ENCODE measurements at places on chromosomes 5 and 9. TPM values are rescaled to one million over a fixed set of nuclear protein-coding genes. Genes with fewer than 3 reads are reported as not detected.

DNA sequence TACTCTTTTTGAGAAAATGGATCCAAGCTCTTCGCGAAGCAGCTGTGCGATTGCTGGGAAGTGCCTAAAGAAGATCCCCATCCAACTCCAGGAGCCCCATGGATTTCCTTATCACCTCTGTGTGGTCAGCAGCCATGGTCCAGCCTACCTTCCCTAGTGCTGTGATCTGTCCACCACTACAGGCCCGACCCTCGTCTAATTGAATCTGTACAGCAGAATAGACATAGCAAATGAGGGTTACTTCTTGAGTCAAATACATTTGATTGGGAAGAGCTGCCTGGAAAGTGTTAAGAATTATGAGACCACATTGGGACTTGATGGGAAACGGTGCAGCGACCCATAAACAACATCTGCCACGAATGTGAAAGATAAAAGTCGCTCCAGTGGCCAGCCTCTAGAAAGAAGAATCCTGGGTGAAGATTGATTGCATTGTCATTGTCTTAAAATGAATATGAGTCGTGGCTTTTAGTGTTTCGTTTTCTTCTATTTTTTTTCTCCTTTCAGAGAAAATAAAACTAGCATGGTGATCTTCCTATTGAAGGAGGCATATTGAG lies 118.4 kb downstream of the PAM start:
- no peak for DNase-seq

Gene NR6A1
- total RNA-seq, result 1.8 TPM

DNA sequence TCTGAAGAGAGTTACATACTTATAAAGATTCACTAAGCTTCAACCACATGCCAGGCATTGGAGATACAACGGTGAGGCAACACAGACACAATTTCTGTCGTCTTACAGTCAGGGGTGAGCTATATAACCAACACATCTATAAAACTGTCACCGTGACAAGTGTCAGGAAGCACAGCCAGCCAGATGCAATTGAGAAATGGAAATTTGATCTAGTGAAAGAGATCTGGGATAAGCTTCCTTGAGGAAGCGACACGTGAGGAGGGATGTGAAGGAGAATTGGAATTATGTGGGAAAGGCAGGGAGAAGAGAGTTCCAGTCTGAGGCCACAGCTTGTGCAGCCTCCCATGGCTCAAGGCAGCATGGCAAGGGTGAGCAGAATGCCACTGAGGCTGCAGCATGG lies 50.9 kb upstream of the ZNF354B start:
- no peak for DNase-seq

DNA sequence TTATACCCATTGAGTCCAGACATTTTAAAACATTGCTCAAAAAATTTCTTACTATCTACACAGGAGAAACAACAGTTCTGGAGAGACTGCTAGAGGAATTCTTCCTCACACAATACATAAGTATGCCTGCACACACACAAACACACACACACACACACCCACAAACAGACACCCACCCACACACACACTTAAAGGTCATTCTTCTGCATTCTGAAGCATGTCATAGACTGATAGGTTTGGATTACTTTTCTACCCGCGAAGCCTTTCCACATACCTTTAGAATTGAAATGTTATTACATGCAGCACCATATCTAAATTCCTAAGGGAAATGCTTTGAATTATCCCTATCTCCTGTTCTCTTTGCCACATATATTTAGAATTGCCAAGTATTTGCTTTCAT lies 80.2 kb downstream of the FAM174A start:
- DNase-seq, result no peak

Gene CEL
- 2.1 TPM for total RNA-seq

Gene PCDHGA8
- total RNA-seq, result 0.07 TPM

DNA sequence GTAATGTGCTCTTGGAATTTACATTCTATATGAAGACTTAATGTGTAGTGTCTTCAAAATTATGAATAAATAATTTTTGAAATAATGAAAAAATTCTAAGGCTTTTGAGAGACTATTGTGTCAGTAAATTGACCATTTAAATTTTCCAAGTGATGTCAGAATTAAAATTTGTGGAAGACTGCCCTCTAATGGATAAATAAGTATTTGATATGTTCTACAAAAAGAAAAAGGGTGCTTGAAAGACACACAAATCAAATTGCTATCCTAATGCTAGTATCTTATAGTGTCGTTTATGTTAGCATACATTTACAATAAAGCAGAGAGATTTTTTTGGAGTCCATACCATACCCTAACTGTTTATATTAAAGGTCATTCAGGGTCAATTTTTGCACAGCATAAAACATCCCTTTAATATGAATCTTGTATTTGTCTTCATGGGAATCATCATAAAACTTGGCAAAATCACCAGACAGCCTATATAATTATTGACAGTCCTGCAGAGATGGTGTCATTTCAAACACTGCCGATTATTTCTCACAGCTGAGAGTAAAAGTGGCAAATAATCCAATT lies 120.8 kb upstream of the SLC27A6 start:
- DNase-seq, result no peak

Gene CER1
- total RNA-seq, result not detected

Gene TBC1D2
- 1.5 TPM for total RNA-seq

DNA sequence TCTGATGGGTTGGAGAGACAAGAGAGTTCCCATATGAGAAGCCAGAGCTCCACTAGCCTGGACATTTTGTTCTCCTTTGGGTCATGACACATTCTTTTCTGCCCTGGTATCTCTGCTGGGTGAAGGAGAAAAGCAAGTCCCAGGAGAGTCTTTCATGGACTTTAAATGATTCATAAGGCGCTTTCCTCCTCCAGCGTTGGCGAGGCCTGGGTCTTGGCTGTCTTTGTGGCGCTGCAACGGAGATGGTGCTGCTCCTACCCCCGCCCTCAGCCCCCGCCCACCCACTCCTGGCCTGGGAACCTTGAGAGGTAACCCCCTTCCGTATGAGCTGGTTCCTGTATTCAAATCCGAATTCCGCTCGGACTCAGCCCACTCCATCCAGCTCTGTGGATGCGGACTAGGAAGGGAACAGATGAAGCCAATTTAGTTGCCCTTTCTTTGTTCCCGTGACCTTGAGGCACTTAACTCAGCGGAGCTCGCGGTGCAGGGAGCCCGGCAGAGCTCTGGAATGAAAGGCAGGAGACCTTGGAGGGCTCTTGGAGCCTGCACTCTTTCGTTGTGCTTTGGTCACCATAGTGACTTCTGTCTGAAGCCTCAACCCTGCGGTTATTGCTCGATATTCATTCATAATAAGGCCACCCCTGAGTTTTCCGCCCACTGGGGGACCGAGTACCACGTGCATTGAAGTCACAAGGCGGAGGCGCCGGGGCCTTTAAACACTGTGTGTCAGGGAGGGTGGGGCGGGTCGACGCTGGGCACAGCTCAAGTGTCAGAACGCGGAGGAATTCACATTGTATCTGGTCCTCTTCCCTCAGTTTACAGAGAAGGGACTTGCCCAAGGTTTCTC lies 14.0 kb upstream of the PWWP2A start:
- no peak for DNase-seq

DNA sequence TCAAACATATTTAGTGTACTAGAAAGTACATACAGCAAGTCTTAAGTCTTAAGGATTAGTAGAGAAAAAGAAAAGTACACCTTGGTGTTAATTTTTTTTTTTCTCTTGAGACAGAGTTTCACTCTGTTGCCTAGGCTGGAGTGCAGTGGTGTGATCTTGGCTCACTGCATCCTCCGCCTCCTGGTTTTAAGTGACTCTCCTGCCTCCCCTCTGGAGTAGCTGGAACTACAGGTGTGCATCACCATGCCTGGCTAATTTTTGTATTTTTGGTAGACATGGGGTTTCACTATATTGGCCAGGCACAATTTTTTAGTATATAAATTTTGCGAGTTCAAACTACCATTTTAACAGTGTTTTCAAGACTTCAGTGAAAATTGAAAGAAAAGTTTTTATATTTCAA lies 1941.1 kb upstream of the CDH6 start:
- no peak for DNase-seq

GRCh38 chr5:10695055-10695649 lies 65.9 kb downstream of the DAP start:
- no peak for DNase-seq

DNA sequence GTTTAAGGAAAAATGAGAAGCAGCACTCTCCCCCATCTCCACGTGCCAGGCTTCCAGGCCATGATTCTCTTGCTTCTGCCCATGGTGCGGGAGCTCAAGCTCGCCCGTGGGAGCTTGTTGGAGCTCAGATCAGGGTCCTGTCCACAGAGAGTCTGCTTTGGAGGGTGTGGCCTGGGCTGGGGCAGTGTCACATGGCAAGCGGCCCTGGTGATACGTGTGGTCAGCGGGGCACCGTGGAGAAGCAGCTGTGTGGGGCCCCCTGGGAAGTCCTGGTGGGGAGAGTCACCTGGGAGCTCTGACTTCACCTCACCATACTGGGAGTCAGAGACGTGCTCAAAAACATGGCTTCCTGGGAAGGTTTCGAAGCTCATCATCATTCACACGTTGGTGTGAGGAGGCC lies 275.3 kb downstream of the GADD45G start:
- no peak for DNase-seq

DNA sequence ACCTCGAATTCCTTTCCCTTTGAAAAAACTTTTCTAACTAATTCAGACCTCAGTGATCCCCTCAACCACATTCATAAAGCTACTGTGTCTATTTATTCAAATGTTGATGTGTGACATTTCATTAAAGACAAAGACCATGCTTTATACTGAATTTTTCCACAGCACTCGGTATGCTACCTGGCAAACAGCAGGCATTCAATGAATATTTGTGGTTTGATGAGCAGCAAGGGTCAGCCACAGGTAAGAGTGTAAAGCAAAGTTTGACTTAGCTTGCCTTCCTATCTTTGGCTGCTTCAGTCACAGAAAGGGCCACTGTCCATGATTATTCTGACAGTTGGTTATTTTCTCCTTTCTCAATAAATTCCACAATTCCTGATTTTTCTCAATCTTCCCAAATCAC lies 5.1 kb upstream of the CDC42SE2 start:
- DNase-seq, result no peak

Gene ALDH1A1
- not detected for total RNA-seq

DNA sequence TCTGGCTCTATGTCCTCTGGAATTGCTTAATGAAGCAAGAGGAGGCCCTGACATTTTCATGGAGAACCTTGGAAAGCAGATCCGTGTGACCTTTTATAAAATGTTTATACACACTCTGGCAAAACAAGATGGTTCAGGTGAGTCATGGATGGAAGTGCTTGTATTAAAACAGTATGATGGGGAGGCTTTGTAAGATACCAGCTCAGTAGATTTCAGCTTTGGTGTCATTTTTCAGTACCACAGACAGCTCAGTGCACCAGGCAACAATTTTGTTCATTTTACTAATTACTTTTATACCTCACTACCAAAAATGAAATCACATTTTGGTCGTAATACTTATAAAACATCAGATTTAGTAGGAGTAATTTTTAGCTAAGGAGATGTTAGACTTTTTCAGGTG lies 5.2 kb downstream of the KCNN2 start:
- DNase-seq, result no peak

GRCh38 chr9:84828046-84828445 lies 158.5 kb downstream of the NTRK2 start:
- no peak for DNase-seq

DNA sequence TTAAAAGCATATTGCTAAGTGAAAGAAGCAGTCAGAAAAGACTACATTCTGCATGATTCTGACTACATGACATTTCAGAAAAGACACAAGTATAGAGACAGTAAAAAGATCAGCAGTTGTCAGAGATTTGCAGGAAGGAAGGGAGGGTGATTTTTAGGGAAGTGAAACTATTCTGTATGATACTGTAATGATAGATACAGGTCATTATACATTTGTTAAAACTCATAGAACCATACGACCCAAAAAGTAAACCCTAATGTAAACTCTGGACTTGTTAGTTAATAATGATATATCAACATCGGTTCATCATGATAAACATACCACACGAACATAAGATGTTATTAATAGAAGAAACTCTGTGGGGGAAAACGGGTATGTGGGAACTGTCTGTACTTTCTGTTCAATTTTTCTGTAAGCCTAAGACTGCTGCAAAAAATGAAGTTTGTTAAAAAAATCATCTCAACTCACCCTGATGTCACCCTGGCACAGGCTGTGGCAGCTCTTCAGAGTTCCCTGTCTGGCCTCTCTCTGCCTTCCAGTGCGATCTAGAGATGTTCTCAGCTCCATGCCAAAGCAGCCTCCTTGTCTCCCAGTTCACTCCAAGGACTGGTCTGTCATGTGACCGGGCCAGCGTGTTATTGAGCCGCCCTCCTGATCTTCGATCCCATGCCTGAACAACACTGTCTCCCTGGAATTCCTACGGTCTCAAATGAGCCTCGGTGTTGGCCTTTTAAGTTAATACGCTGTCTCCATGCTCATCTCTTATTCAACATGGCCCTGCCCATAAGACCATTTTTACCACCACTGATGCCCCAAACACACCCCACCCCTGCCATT lies 35.4 kb downstream of the PRLR start:
- DNase-seq, result no peak

Gene PCDHA6
- total RNA-seq, result not detected
